CD4-positive, CD25-positive, alpha-beta regulatory T cell (primary cell): ENCODE measurements at places on chromosomes 11 and 22.

GRCh38 chr22:25193548-25193947, 6.1 kb upstream of the CRYBB3 start:
- no peaks in the 10 kb centered on the region for H3K4me1 ChIP-seq
- H3K27me3 ChIP-seq, result no peaks in the 10 kb centered on the region
- no peak overlapping the region for H3K4me3 ChIP-seq
- no peaks in the 10 kb centered on the region for H3K36me3 ChIP-seq
- DNase-seq, result no peak
- no peak overlapping the region for H3K27ac ChIP-seq

GRCh38 chr11:65130631-65131416, 3.5 kb downstream of the SYVN1 start:
- no peaks in the 10 kb centered on the region for H3K27me3 ChIP-seq
- H3K27ac ChIP-seq, result no peak overlapping the region
- DNase-seq, result no peak
- H3K36me3 ChIP-seq, result peaks cover 63% of the 10 kb centered on the region
- no peak overlapping the region for H3K4me3 ChIP-seq
- H3K4me1 ChIP-seq, result peaks cover 32% of the 10 kb centered on the region

- peaks cover 8% of the 10 kb centered on the region for H3K4me1 ChIP-seq
- H3K36me3 ChIP-seq, result no peaks in the 10 kb centered on the region
- DNase-seq, result peak; percentile 64
- no peak overlapping the region for H3K4me3 ChIP-seq
- H3K27me3 ChIP-seq, result no peaks in the 10 kb centered on the region
Measured at GRCh38 chr11:117807482-117808327, 10.7 kb upstream of the DSCAML1 start.

DNA sequence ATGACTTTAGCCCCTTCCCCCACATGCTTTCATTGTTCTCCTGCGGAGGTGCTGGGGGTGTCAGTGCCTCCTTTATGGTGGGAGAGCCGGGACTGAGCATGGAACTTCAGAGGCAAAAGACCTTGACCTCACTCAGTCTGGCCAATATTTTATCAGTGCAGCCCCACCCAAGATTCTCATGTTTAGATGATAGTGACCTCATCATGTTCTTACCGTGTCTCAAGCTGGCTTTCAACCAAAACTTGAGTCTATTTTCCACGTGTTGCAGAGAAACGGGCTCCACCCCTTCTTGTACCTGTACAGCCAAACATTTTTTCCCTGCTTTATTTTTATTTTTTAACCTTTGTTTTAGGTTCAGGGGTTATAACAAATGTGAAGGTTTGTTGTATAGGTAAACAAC, 47.7 kb upstream of the NECTIN1 start:
- H3K4me3 ChIP-seq, result no peak overlapping the region
- H3K36me3 ChIP-seq, result no peaks in the 10 kb centered on the region
- H3K27me3 ChIP-seq, result no peaks in the 10 kb centered on the region
